CD4-positive, alpha-beta T cell (primary cell): ENCODE measurements at places on chromosomes 16 and 17. TPM values are rescaled to one million over a fixed set of nuclear protein-coding genes. Genes with fewer than 3 reads are reported as not detected.

DNA sequence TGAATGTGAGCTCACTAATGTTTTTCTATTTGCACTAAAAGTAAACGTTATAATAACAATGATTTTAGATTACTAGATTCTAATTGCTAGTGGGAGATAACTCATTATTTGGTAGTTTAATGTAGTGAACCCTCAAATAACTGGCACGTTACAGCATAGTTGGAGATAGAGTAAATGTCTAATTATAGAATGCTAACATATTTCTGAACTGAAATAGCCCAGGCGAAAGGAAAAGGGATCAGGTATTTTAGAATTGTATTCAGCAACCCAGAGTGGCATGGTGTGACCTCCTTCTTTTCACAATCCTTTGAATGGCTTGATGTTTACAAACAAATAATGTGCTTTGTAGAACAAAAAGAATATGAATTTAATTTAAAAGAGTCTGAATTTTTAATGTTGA, 1221.2 kb downstream of the CDH8 start:
- no peak for DNase-seq

GRCh38 chr17:5715478-5715877, 131.2 kb upstream of the NLRP1 start:
- no peak for DNase-seq

DNA sequence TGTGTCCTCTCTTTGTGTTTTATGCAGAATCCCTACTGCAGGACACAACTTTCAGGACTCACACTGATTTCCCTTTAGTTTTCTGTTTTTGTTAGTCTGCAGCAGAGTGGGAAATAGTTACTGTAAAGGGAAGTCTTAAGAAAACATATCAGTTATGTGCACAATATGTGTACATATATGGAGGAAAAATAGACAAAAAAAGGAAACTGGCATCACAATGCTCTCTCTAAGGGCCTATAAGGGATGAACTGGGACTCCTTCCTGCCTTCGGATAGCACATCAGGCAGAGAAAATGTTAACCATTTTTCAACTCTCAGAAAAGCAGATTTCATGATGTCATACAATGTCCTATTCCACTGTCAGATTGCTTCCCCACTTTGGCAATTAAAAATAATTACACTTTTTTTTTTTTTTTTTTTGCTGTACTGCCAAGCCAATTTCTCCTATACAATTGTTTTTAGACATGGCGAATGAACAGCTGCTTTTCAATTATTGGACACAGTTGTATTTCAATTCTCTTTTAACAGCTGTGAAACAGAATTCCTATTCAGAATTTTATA, 112.5 kb upstream of the KCNJ16 start:
- no peak for DNase-seq

DNA sequence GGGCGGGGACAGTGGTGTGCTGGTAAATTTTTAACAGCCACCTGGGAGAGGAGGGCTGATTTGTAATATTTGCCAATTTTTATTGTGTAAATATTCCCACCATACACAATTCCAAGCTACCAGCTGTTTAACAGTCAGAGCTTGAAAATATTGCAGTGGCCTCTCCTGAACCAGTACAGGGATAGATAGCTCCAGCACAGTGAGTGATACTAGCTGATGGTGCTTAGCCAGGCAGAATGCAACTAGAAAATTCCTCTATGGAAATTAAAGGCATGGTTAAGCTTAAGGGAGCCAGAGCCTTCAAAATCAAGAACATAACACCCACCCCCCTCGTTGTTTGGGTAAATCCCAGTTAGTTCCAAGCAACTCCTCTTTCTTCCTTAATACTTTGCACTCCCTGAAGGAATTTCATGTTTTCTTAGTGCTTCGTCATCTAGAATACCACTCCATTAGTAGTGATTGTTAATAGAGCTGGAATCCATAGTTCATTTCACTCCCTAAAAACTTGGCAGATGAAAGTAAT, 96.6 kb downstream of the CYB561 start:
- DNase-seq = no peak

- DNase-seq = no peak
These were observed 53.8 kb downstream of the PECAM1 start for GRCh38 chr17:64336760-64337413.

RASD1 gene
- total RNA-seq = 2.0 TPM

NRN1L gene
- total RNA-seq = 4.4 TPM

STX1B gene
- total RNA-seq = 3.1 TPM

SP6 gene
- 0.17 TPM for total RNA-seq

PYDC1 gene
- not detected for total RNA-seq

SBK1 gene
- 13.0 TPM for total RNA-seq

DNASE1L2 gene
- total RNA-seq = 0.22 TPM
